ENCODE measurements at places on chromosomes 5 and 9.
A peak's percentile ranks its signal among the peaks of the same experiment; 100 is the strongest.

GRCh38 chr9:107856633-107857032 lies 367.1 kb upstream of the KLF4 start:
- no peak for DNase-seq

GRCh38 chr5:169350016-169350415 lies 49.1 kb upstream of the SLIT3 start:
- DNase-seq: no peak

DNA sequence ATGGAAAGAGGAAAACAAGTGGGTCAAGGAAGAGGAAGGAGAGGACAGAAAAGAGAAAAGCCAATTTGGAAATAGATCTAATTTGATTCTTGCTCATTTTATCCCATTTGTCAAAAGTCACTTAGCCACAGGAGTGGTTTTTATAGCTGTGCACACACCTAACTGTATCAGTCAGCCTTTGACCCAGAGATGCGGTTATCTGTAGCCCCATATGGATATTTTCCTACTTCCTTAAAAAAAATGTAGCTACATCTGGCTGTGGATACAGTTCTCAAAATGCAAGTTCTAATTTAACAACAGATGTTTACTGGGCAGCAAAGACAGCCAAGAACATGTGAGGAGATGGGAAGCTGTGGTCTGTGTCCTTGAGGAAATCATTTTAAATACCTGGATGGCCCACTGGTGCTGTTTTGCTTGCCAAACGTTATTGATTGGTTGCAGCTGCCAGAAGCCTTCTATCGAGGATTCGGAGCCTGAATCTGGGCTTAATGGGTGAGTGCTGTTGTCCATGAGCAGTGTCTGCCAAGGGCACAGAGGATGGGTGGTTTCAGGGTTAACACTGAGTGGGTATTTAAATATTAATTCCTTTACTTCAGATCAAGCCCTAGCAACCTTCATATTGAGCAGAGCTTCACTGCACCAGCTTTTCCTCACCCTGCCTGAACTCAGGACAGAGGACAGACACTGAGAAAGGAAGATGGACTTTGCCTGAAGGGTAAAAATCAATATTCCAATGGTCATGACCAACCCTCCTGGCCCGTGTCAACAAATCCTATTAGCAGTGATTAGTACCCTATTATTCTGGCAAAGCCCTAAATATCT lies 92.2 kb downstream of the APBA1 start:
- DNase-seq: no peak

- no peak for DNase-seq
Observed at GRCh38 chr9:98708933-98709911, at the start of gene GABBR2. Gene GABBR2, minus strand, starts transcription at chr9:98708935. Its CDS starts 198 bp downstream, at chr9:98708737.

GRCh38 chr5:34708777-34709176 lies 52.6 kb downstream of the RAI14 start:
- DNase-seq: no peak

- DNase-seq: no peak
Observed at GRCh38 chr9:16071400-16071799, 518.6 kb downstream of the CCDC171 start.

GRCh38 chr5:79255786-79256557 lies 20.0 kb downstream of the JMY start:
- peak; percentile 9 for DNase-seq

DNA sequence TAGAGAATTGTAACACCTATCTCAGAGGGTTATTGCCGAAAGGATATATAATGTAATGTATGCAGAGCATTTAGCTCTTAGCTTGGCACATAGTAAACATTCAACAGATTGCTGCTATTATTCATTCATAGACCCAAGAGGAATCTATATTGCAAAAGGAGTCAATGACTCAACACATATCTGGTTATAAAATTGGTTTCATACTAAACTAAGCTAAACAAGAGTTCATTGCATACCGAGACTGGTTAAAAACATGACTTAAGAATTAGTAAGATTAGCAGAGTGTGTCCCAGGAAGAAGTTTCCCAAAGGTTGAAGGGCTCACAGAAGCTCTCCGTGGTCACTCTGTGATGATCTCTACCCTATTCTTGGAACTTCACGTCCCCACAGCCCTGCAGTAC lies 339.6 kb upstream of the CCNH start:
- DNase-seq: no peak

GRCh38 chr5:134533115-134533815 lies 7.8 kb downstream of the JADE2 start:
- DNase-seq: no peak

DNA sequence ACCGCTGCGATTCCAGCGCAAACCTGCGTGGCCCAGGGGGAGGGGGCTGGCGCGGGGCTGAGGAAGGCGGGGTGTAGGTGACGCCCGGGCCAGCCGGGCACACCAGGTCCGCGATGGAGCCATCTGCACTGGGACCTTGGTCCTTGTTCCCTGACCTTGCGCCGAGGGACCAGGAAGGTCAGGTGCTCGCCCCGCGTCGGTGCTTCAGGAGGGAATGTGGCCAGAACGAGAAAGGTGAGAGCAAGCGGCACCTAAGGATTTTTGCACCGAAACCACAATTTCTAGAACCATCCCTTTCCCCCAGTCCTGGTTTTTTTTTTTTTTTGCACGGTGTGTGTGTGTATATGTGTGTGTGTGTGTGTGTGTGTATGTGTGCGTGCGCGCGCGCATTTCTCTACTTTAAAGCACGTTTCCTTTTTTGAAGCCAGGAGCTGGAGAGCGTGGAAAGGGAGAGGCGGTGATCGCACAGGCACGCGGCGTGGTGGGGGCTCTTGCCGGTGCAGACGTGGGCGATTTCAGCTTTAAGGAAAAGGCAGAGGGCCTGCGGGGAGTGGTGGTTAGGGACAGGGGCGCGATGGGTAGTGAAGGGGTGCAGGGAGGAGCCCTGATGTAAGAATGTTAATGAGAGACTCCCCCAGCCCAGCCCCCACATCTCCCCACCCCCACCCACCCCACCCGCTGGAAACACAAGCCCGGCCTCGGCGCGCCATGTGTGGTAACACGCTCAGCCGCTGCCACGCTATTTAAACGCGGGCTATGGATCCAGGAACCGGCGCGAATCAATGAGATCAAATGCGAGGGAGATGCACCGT lies at the start of gene NPR3:
TSS of gene NPR3 (plus strand) at position 772 of the 812 bp plus-strand sequence. CDS start 456 bp downstream, outside the sequence.
- no peak for DNase-seq

- no peak for DNase-seq
Observed at GRCh38 chr5:138696501-138696900, 56.7 kb upstream of the CTNNA1 start.

- peak; percentile 85 for DNase-seq
Observed at GRCh38 chr5:150436141-150436680, 13.3 kb downstream of the RPS14 start.

All from stimulated activated naive CD4-positive, alpha-beta T cell treated with Interleukin-2 at 50 U/mL for 16 hours (primary cell).